ENCODE measurements at places on chromosomes 3 and 15.

GRCh38 chr3:119368298-119368697 is 74.1 kb downstream of the ARHGAP31 start:
- DNase-seq = no peak

DNA sequence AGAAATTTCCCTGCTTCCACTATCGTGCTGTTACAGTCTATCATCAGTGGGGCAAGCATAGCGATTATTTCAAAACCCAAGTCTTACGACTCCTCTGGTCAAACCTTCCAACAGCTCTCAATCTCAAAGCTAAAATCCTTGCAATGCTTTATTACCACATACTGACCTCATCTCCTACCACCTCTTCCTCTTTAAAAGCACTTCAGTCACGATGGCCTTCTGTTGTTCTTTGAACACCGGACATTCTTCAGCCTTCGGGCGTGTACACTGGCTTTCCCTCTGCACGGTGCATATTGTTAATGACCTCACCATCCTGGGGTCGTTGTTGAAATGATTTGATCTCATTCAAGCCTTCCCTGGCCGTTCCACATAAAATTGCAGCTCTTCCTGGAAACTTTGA is 31.1 kb downstream of the MAGEL2 start:
- no peak for DNase-seq

DNA sequence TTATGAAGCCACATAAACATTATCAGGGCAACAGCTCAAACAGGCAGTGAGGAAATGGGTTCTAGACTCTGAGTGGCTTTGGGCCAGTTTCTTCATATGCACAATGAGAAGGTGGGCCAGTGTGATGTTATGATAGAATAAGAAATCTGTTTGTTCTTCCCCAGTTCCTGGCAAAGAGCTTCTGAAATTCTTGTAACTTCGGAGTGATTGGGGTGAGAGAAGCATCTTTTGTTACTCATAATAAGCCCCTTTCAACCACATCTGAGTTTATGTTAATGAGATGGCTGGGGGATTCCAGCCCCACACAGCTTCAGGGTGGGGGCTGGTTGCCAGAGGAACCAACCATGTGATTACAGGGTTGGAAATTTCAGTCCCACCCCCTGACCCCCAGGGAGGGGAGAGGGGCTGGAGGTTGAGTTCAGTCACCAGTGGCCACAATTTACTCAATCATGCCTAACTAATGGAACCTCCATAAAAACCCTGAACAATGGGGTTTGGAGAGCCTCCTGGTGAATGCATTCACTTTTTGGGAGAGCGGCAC is 57.0 kb upstream of the FRMD4B start:
- DNase-seq = no peak

- no peak for DNase-seq
Observed at GRCh38 chr3:188060840-188061544, 93.0 kb upstream of the LPP start.

GRCh38 chr3:64859625-64860535 is 172.1 kb upstream of the ADAMTS9 start:
- no peak for DNase-seq

DNA sequence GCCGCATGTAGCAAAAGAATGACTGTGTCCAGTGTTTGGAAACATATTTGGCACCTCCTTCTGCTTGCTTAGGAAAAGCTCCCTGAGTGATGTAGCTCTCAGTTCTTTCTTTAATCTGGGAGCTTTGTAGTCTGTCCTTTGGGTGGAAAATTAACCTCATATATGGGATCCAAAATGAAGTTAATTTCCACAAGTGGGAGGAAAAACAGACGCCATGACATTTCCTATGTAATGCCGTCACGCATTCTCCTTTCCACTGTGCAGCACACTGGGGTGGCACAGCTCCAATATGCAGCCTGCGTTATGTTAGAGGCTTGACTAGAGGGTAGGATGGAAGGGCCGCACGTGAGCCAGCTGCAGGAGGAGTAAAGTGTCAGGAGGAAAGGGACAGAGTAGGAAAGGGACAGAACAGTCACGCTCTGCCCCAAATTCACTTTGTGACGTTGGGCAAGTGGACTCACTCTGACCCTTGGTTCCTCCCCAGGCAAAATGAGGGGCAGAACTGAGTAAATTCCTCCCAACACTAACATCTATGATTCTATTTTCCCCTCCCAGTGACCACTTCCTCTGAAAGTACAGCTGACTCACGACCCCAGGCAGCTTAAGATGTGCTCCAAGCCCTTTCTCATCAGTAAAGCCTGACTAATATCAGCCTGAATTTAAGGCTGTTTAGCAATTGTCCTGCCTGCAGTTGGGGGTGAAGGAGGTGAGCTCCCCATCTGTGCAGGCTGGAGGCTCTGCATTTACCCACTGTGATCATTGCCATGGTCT is 176.5 kb upstream of the PFN2 start:
- DNase-seq = peak; percentile 85

GRCh38 chr15:63987796-63988378 is 58.4 kb downstream of the DAPK2 start:
- no peak for DNase-seq

- no peak for DNase-seq
Observed at GRCh38 chr3:187812496-187812895, 67.2 kb upstream of the BCL6 start.
